ENCODE measurements at places on chromosomes 1 and 21.

GRCh38 chr1:193115629-193116227 is 6.1 kb upstream of the CDC73 start:
- DNase-seq = no peak

DNA sequence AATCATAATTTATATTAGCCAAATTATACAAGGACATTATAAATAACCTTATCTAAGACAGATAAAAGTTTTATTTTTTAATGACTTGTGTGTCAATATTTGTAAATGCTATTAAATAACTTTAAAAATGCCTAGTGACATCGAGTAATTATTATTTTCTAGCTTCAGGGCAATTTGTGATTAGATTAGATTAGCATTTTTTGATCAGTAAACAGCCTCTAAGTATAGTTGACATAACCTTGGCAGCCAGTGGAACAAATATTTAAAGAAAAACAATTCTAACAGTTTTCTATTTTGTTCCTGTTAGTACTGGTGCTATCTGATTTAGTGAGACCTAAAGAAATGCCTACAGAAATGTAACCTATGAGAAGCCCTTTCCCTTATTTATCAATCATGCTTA is 169.1 kb downstream of the PLA2G4A start:
- no peak for DNase-seq

GRCh38 chr1:95532335-95532734 is 298.3 kb downstream of the RWDD3 start:
- no peak for DNase-seq

DNA sequence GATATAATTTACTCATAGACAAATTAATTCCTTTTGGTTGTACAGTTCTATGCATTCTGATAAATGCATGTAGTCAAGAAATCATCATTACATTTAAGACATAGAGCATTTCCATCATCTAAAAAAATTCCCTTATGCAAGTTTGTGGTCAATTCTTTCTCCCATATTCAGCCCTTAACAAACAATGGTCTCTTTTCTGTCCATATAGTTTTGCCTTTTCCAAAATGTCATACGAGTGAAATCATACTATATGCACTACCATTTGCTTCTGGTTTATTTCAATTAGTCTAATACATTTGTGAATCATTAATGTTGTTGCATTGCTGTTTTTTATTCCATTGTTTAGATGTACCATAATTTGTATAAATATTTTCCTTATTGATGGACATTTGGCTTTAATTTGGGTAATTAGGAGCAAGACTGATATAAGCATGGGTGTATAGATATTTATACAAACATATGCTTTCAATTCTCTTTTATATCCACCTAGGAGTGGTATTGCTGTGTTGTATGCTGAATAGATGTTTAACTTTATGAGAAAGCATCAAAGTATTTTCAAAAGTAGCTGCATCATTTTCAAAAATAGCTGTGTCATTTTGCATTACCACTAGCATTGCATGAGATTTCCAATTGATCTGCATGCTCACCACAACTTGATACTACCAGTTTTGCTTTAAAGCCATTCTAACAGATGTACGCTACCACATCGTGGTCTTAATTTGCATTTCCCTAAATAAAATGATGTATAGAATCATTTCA is 397.0 kb upstream of the ADAMTS5 start:
- DNase-seq = no peak

DNA sequence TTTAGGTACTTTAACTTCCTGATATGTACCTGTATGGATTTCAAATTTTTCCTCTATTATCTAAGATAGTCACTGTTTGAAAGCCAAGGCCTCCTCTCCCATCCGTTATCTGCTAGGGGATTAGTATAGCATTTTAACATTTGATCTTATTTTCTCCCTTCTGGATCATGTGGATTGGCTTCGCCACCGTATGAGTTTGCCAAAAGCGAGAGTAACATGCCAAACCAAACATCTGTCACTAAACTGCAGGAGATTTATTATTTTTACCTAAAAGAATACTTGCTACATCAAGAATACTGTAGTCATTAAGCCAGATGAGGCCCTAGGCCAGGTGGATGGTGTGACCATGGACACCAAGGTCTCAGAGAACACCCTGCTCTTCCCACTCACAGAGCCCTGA is 28.5 kb upstream of the EEIG2 start:
- no peak for DNase-seq

GRCh38 chr1:167683226-167683625 is 38.6 kb upstream of the MPZL1 start:
- DNase-seq = no peak

- no peak for DNase-seq
These were observed 41.0 kb downstream of the POFUT2 start for GRCh38 chr21:45246386-45247320.

- DNase-seq = no peak
These were observed 100.2 kb downstream of the GTF2B start for GRCh38 chr1:88791192-88791591.

GRCh38 chr1:197222025-197222685 is 45.9 kb upstream of the CRB1 start:
- no peak for DNase-seq

- DNase-seq = no peak
These were observed 80.6 kb downstream of the DSCAM start for GRCh38 chr21:40766381-40766780.

DNA sequence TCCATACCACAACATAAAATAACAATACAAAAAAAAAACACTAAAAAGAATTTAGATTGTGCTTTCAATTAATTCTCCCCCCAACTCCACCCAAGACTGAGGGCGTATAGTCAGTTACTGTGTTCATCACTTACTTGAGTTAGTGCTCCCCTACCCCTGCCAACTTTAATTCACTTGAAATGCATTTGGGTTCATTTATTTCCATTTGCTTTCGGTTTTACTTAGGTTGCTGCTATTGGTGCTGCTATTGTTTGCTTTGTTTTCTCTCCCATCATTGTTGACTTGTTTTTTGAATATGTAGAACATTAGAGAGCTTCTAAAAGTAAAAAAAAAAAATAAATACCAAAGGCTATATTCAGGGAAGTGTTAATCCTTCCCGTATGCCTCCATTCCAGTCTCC is 10.7 kb upstream of the CYYR1 start:
- DNase-seq = no peak

DNA sequence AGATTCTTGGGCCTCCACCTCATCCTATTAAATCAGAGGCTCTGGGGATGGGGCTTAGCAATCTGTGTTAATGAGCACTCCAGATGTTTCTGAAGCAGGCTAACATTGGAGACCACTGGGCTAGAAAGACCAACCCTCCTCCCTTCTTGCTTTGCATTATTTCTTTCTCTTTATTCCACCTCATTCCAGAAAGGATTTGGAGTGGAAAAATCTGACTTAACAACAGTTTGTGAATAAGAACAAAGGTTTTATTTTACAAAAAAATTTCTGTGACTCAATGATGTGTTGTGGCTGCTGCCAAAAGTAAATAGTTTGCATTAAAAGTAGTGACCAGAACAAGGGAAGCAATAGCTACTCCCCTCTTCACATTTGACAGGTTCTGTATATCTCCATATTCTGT is 79.4 kb downstream of the TGFB2 start:
- DNase-seq = no peak

DNA sequence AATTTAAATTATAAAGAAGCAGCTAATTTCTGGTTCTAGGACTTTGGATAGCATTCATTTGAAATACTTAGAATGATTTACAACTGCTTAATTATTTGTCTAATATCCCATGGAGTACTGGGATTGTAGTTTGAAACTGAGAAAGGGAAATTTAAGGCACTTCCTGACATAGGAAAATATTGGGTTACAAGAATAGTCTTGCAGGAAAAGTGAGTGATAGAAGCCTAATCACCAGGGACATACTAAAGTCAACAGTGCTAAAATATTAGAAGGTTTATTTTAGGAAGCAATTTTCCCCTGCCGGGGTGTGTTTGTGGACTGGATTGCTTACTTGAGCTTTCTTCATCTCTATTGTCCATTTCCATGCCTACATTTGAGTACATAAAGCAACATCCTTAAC is 661.6 kb downstream of the ADGRL2 start:
- DNase-seq = no peak

GRCh38 chr1:154206196-154206595 is at the start of gene CFAP141:
CFAP141 (minus strand) TSS chr1:154206333; CDS start chr1:154206307, 26 bp downstream.
- no peak for DNase-seq

DNA sequence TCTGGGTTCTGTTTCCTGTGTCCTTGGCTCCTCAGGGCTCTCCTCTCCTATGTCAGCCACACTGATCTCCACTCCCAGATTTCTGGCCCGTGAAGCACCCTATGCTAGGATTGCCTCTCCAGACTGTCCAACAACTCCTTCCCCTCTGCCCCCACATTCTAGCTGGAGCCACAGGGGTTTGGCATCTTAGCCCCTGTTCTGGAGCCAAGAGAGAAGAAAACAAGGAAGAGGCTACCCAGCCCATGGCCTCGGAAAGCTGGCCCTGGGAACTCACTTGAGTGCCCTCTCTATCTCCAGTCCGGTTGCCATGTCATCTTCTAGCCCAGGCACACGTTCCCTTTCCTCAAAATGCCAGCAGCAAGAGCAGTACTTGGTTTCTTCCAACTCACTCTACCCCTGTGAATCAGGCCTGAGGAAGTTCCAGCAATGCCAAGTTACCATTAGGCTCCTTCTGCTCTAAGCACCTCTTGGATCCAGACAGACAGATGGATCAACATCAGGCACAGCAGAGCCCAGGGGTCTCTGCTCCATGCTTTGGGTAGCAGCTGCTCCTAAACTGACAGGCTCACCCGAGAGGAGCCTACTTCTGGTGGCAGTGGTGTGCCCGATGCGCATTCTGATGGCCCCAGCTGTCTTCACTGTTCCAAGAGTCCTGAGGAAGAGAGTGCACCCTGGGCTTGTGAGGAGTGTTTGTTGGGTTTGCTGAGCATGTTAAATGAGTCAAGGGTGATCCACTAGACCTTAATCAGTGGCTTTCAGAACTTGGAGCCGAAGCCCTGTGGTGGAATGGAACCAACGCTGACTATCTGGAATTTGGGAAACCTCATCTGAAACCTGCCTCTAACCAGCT is 11.6 kb upstream of the GPR61 start:
- DNase-seq = no peak

DNA sequence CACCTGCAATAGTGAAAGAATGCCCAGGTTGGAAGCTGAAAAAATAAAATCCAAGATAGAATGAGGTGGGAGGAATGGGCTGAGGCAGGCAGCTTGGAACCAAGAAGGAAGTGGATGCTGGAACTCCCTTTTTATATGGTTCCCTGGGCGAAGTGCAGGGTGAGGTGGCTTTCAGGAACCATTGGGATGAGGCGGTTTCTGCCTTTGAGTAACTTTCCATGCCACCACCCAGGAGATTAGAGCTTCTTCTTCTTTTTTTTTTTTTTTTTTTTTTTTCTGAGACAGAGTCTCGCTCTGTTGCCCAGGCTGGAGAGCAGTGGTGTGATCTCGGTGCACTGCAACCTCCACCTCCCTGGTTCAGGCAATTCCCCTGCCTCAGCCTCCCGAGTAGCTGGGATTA is 17.8 kb upstream of the MRPS6 start:
- no peak for DNase-seq

DNA sequence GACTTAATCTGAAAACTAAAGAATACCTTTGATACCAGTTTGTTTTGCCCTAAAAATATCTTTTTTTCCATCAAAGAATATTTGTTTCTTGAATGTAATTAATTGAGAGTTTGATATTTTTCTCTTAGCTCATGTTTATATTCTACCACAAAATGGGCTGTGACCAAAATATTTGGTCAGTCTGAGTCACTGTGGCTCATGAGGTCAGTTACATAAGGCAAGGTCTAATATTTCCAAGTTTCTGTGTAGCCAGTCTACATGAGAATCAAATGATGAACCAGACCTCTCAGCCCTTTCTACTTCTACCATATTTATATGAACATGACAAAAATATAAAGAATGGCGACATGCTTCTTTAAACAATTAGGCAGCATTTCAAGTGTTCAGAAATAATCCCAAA is 83.0 kb upstream of the IVNS1ABP start:
- no peak for DNase-seq

DNA sequence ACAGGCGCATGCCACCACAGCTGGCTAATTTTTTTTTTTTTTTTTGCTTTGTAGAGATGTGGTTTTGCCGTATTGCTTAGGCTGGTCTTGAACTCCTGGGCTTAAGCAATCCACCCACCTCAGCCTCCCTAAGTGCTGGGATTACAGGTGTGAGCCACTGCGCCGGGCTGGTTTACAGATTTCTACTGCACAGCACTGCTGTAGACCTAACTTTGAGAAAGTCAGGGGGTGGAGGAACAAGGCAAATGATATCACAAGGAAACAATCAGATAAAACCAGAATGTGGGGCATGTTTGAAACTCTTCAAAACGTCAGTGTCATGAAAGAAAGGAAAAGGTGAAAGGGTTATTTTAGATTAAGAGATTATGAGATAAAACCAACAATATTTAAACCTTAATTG is 45.3 kb downstream of the URB2 start:
- no peak for DNase-seq

GRCh38 chr1:231806623-231807495 is 180.3 kb downstream of the DISC1 start:
- DNase-seq = peak; percentile 7

- no peak for DNase-seq
These were observed 296.7 kb downstream of the ZNF326 start for GRCh38 chr1:90291431-90292216.

DNA sequence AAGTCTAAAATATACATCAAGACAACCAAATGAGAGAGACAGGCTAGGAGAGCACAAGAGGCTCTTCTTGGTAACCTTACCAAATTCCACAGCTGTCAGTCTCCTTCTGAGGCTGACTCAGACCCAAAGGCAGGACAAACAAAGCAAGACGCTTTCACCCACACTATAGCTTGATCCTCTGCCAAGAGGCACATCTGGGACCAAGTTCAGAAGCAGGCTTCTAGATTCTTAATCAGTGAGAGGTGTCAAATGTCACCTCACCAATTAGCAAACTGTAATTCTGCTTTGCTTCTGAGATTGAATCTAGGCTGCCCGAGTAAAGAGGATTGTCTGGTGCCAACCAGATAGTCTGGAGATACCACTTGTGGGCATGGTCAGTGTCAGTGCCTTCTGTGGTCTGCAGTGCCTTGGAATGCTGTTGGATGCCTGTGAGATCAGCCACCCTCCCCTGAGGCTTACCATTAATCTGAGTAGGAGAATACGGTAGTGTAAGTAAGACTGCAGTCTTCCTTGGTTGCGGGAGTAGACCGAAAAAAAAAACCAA is 151.0 kb downstream of the FMN2 start:
- DNase-seq = no peak

DNA sequence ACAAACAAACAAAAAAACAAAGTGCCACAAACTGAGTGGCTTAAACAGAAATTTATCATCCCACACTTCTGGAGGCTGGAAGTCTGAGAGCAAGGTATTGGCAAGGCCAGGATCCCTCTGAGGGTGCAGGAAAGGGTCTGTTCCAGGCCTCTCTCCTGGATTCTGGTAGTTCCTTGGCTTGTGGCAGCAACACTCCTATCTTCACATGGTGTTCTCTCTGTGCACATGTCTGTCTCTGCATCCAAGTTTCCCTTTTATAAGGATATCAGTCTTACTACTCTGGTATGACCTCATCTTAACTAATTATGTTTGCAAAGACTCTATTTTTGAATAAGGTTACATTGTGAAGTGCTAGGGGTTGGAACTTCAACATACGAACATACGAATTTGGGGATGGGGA is 5.3 kb upstream of the VASH2 start:
- no peak for DNase-seq

GRCh38 chr1:23069149-23069548 is 49.9 kb downstream of the KDM1A start:
- DNase-seq = no peak

GRCh38 chr1:195664628-195665027 is 943.6 kb downstream of the KCNT2 start:
- no peak for DNase-seq

Data from stimulated activated CD4-positive, alpha-beta T cell treated with anti-CD3 and anti-CD28 coated beads, Interleukin-4, amount 100 ng/mL, for 4 hours (primary cell).